NCI-H748 treated with DMSO at 0.1 percent for 48 hours (cell line): ENCODE measurements at places on chromosomes 3 and 15.

GRCh38 chr3:66495668-66496045, 5.2 kb downstream of the LRIG1 start:
- DNase-seq, result no peak

- no peak for DNase-seq
Observed at GRCh38 chr3:42265059-42265991, 660 bp downstream of the CCK start.

- DNase-seq, result no peak
Observed at GRCh38 chr3:59127071-59127470, 77.2 kb upstream of the CFAP20DC start.

GRCh38 chr15:80530737-80531365, 126.7 kb downstream of the ARNT2 start:
- no peak for DNase-seq

GRCh38 chr3:101185341-101185740, 135.0 kb downstream of the IMPG2 start:
- DNase-seq, result no peak

GRCh38 chr3:85297291-85297690, 338.5 kb downstream of the CADM2 start:
- no peak for DNase-seq

DNA sequence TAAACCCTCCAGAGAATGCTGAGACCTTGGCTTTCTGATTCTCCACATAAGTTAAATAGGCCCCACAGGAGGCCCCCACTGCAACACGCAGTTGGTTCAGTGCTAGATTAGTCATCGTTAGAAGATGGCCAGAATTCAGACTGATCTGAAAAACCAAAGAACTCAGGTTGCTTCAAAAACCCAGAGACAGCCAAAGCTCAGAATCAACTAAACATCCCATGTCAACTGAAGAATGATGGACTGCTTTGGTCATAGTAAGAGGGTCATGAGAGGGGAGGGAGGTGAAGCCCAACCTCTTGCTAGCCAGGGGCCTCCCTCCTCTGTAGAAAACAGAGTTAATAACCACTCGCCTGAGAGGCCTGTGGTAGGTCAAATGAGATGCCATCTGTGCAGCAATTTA, 93.1 kb downstream of the AKAP13 start:
- DNase-seq, result no peak
